ENCODE measurements at places on chromosomes 5 and 9. TPM values are rescaled to one million over a fixed set of nuclear protein-coding genes. Genes with fewer than 3 reads are reported as not detected.

Gene CBY3
- total RNA-seq = 0.18 TPM

Gene SV2C
- not detected for total RNA-seq

Gene NR4A3
- total RNA-seq = 0.09 TPM

Gene CATSPER3
- total RNA-seq = 0.19 TPM

Gene ANGPTL2
- total RNA-seq = 15.3 TPM

Gene FGFR4
- 0.09 TPM for total RNA-seq

Gene BAAT
- under 0.01 TPM for total RNA-seq

Gene SYNPO
- 10.0 TPM for total RNA-seq

Gene ARRDC1
- 24.2 TPM for total RNA-seq

Gene IRX2
- not detected for total RNA-seq

Gene DBH
- not detected for total RNA-seq

Gene C5orf34
- 3.1 TPM for total RNA-seq

Gene IL13
- not detected for total RNA-seq

Gene SPATA31D4
- not detected for total RNA-seq

Gene NXNL2
- not detected for total RNA-seq

Gene GABRA6
- total RNA-seq = not detected

Gene ADAMTS19
- total RNA-seq = not detected

Gene AFAP1L1
- total RNA-seq = 118 TPM

Gene FBXO38
- 45.2 TPM for total RNA-seq

Gene CTNND2
- total RNA-seq = not detected

Gene COL23A1
- total RNA-seq = not detected

Gene ANXA2R
- total RNA-seq = 3.1 TPM

Gene HINT2
- total RNA-seq = 21.7 TPM

Gene DMRT3
- total RNA-seq = not detected

Gene PITX1
- total RNA-seq = 0.09 TPM

Gene KIF20A
- 24.5 TPM for total RNA-seq

Gene PCDHB7
- 0.45 TPM for total RNA-seq

Gene SPATA31E1
- not detected for total RNA-seq

Gene ZNF354C
- 7.6 TPM for total RNA-seq

Gene FAM169A
- total RNA-seq = 0.45 TPM

Gene AK8
- total RNA-seq = 0.09 TPM

Gene RAI14
- total RNA-seq = 182 TPM

Gene CCNJL
- 5.0 TPM for total RNA-seq

Gene PHF24
- not detected for total RNA-seq

Gene DOCK2
- total RNA-seq = 0.75 TPM

Gene C9
- total RNA-seq = not detected

Gene SPRY4
- total RNA-seq = 9.7 TPM

Gene CDKN2B-AS1
- 0.75 TPM for total RNA-seq

Gene ICE1
- total RNA-seq = 30.8 TPM

All from endothelial cell of coronary artery (primary cell).